ENCODE measurements at places on chromosomes 3 and 15.
A peak's percentile ranks its signal among the peaks of the same experiment; 100 is the strongest.

DNA sequence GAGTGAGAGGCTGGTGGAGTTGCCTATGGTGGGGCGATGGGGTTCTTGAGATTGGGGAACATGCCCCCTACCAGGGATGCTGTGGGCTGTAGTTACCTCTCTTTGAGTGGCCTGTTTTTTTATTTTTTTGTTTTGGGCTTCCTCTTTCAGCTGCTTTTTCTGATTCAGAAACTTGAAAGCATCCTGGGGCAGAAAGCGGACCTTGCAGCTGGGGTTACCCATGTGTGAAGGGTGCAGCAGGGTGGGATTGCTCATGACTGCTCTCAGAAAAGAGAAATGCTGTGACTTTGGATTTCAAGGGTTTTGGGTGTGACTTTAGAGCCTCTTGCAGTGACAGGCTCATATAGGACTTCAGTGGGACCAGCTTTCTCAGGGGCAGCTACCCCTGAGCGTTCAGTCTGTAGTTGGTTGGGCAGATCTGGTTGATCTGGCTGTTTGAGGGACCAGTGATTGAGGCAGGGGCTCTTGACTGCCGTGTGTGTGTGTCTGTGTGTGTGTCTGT lies 1.8 kb downstream of the LIMD1 start:
- DNase-seq = no peak

- DNase-seq = no peak
Measured at GRCh38 chr3:122892118-122892960, 97.5 kb downstream of the SLC49A4 start.

- DNase-seq = no peak
Measured at GRCh38 chr3:128874481-128875180, 4.8 kb upstream of the ACAD9 start.

- no peak for DNase-seq
Measured at GRCh38 chr3:58668247-58668646, 1.7 kb upstream of the FAM3D start.

DNA sequence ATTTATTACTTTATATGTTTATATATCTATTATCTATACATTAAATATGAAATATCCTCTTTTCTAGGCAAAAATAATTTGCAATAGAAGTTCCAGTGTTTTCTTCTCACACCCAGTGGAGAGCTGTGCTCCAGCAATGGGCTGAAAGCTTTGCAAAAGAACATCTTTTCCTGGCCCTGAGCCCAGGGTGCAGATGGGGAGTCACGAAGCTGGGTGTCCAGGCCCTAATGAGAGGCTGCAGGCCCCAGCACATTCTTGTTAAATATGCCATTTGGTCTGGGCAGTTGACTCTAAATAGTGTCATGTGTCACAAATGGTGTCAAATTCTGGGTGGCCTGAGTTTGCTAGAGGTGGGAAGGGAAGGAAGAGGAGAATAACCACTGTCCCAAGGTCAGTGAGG lies 5.7 kb downstream of the NTRK3 start:
- no peak for DNase-seq

DNA sequence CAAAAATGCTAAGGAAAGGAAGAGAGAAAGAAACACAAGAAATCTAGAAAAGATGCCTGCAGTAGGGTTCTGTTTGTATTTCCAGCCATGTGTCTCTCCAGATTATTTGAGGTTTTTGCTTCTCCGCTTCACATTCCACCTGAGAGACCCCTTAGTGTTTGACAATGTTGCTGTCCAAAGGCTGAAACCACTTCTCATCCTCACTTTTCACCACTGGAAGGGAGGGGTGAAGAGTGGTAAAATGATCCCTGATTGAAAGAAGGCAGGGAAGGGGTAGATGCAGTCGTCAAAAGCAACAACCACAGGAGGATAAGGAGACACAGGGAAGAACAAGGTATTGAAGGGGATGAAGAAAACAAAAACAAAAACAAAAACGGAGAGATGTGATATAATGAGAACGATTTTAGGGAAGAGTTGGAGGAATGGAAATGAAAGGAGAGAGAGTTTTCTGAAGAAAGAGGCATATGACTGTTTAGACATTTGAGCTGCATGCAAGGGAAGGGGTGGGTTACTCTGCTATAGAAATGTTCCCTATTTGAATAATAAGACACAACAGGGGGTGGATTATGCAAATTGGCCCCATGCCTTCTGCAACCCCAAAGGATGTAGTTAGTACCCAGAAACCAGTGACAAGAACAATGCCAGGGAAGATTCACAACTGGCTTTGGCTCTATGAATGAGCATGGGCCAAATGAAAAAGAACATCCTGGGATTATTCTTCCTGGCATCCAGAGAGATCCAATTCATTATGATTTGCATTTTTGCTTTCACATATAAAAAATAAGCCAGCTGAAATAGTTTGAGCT lies 235.9 kb downstream of the GAP43 start:
- no peak for DNase-seq

- no peak for DNase-seq
Measured at GRCh38 chr15:40468898-40469331, 1.9 kb upstream of the CHST14 start.

DNA sequence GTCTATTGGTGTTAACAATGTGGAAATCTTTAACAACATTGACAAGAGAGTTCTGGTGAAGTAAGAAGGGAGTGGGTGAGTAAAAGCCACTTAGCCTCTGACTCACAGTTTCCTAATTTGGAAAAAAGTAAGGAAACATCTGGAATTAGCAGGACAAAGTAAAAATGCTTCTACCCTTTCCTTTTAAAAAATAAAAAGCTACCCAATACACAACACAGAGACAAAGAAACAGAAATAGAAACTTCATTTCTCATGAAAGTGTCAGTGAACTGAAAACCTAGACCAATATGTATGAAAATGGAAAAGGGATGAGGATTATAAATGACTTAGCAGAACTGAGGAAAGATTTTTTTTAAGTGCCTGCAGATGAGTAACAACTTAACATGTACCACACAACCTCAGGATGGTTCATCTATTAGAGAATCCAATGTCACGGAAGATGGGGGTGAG lies 65.4 kb downstream of the SSR3 start:
- no peak for DNase-seq

GRCh38 chr3:8532251-8532871 lies 30.7 kb downstream of the LMCD1 start:
- peak; percentile 73 for DNase-seq

DNA sequence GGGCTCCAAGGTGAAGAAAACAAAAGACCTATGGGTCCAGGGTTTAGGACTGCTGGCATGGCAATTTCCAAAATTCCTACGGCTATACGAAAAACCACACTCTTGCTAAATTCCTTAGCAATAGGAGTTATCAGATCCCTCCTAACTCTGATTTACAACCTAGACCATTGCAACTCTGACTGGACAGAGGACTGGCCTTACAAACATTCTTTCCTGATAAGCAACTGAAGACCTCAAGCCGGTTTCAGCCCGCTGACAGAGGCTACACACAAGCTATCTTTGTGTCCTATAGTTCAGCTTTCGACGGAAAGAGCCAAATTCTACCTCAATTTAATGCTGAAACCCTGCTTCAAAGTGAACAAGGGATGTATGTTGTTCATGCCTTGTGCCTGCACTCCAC lies 38.3 kb upstream of the AGBL1 start:
- DNase-seq = no peak

- no peak for DNase-seq
Measured at GRCh38 chr15:37877851-37878741, 56.3 kb upstream of the TMCO5A start.

GRCh38 chr15:90817117-90818057 lies 51.0 kb upstream of the FURIN start:
- DNase-seq = no peak

GRCh38 chr3:45874677-45875346 lies 11.5 kb upstream of the CCR9 start:
- no peak for DNase-seq

- DNase-seq = no peak
Measured at GRCh38 chr3:159323848-159324247, 522.0 kb downstream of the MFSD1 start.

GRCh38 chr15:76996526-76997401 lies 1.8 kb downstream of the PSTPIP1 start:
- peak; percentile 66 for DNase-seq

DNA sequence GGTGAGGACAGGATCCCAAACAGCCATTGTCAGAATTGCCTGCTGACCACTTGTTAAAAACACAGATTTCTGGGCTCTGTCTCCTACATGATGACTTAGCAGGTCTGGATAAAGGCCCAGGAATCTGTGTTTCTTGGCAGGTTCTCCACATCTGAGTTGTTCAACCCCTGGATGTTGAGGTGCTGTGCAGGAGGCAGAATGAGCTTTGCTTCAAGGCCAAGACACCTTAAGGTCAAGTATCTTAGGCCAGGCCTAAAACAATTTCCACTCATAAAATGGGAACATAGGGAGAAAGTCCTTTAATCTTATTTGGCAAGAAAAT lies 678.7 kb upstream of the CFAP20DC start:
- DNase-seq = no peak

- no peak for DNase-seq
Measured at GRCh38 chr3:73848173-73848906, 223.6 kb upstream of the PDZRN3 start.

DNA sequence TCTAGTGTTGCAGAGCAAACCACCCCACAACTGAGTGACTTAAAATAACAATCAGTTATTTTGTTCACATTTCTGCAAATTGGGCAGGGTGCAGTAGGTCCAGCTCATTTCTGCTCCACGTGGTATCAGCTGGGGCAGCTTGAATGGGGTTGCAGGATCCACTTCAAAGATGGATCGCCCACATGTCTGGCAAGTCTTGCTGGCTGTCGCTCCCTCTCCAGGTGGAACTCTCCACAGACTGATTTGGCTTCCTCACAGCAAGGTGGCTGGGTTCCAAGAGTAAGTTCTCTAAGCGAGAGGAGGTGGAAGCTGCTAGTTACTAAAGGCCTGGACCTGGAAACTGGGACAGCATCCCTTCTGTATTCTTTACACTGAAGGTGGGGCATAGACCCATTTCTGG lies 213.3 kb downstream of the SLC9A9 start:
- no peak for DNase-seq

- DNase-seq = no peak
Measured at GRCh38 chr15:41987246-41987924, 15.0 kb upstream of the EHD4 start.

DNA sequence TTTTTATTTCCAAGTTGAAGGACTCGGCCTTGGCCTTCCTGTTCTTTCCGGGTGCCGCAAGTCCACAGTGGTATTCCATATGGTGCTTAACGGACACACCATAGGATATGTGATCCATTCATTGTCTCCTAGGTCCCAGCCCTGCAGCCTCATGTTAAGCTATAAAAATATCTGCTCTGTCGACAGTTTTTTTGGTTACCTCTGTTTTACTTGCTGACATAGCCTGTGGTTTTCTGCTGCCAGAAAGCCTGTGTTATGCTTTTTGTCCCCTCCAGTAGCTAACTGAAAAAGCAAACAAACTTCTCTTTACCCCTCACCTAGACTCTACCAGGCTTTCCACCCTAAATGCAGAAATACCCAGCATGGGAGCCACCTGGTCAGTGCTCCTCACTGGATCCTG lies 5.3 kb downstream of the INAFM2 start:
- DNase-seq = no peak

- DNase-seq = no peak
Measured at GRCh38 chr15:89423981-89424380, 72.4 kb downstream of the RHCG start.

DNA sequence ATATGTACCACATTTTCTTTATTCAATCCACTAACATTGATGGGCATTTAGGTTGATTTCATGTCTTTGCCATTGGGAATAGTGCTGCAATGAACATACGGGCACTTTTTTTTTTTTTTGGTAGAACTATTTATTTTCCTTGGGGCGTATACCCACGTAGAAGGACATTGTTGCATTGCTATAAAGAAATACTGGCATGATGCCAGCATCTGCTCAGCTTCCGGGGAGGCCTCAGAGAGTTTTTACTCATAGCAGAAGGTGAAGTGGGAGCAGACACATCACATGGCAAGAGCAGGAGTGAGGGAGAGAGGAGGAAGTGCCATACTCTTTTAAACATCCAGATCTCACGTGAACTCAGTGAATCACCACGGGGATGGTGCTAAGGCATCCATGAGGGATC lies 197.0 kb downstream of the SQOR start:
- DNase-seq = no peak

DNA sequence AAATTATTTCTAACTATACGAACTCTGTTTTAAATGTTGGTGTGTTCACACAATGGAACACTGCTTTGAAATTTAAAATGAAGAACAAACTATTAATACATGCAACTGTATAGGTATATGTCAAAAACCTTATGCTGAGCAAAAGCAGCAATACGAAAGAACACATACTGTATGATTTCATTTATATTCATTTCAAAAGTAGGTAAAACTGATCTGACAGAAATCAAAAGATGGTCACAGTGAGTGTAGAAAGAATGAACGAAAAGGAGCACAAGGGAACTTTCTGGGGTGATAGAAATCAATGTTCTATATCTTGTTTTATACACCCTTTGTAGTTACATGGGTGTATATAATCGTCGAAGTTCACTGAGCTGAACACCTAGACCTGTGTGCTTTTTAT lies 12.6 kb downstream of the ATP8B4 start:
- no peak for DNase-seq

GRCh38 chr15:93314245-93314644 lies 225.2 kb upstream of the RGMA start:
- no peak for DNase-seq

GRCh38 chr3:140910860-140911259 lies 30.8 kb upstream of the SLC25A36 start:
- DNase-seq = no peak

Measured in right forelimb (tissue), 1 donor.